ENCODE measurements at places on chromosomes 3 and 15. TPM values are rescaled to one million over a fixed set of nuclear protein-coding genes. Genes with fewer than 3 reads are reported as not detected.

Gene DGKG
- 10.9 TPM for total RNA-seq

Gene ZNF774
- 1.4 TPM for total RNA-seq

Gene LYZL4
- not detected for total RNA-seq

Gene FAM107A
- total RNA-seq = not detected

Gene MYL3
- not detected for total RNA-seq

Gene STRIT1
- not detected for total RNA-seq

Gene ERICH6
- not detected for total RNA-seq

Gene CEMIP
- 0.24 TPM for total RNA-seq

Gene ACTRT3
- total RNA-seq = 0.37 TPM

Gene CFAP100
- total RNA-seq = not detected

Gene GOLGA6L24
- total RNA-seq = not detected

Gene RASL12
- total RNA-seq = not detected

Gene SKOR1
- 0.32 TPM for total RNA-seq

DNA sequence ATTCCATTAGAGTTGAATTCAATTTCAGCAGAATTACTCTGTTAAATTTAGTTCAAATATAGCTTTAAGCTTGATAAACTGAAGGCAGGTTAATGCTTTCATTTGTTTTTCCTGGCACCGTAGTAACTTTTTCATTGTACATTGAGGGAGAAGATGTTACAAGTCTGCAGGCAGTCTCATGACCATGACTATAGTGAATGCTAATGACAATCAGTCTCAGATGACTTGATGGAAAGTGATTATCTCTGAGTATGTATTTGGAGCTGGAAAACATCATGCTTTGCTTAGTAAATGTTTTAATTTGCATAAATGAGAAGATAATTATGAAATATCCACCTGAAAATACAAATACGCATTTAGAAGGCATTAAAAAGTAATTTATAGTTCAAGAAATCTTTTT, 16.0 kb upstream of the RNF7 start:
- H3K27ac ChIP-seq = no peak overlapping the region
- no peaks in the 10 kb centered on the region for H3K4me1 ChIP-seq
- DNase-seq = no peak
- peaks cover 2% of the 10 kb centered on the region for H3K27me3 ChIP-seq
- no peaks in the 10 kb centered on the region for H3K36me3 ChIP-seq

DNA sequence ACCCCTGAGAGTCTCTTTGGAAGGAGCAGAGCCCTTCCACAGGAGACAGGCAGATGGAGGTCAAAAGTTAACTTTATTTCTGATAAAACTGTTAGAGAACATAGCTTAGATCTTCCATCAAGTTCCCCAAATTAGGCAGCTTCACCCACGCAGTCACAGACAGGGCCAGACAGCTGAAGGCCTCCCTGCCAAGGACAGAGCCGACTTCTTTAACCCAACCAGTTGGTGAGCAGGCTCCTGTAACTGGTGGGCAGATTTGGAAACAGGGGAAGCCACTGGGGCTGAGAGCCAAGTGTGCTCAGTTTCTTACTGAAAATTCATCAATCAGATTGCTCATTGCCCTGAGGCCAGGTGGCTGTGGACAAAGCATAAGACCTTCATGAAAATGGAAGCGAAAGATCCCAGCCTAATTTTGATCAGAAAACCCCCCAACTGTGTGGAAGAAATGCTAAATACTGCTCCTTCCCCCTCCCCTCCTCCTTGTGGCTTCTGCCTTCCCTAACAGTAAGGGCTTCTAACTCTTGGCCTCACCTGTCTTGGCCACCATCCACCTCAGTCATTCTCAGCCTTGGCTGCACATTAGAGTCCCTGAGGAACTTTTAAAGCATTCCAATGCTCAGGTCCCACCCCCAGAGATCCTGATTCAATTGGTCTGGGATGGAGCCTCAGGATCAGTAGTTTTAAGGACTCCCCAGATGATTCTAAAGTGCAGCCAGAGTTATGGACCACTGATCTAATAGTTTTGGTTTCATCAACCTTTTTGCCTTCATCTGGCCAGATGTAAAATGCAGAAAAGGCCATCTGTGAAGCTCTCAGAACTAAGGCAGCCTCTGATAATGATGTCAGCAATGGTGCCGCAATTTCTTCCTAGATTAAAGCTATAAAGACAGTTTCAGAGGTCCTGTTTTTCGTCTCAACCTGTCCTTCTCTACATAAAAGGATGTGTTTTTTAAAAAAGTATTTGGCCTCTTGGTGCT, 11.5 kb downstream of the CLRN1 start:
- no peak overlapping the region for H3K4me3 ChIP-seq
- H3K27ac ChIP-seq = no peak overlapping the region
- H3K36me3 ChIP-seq = no peaks in the 10 kb centered on the region

DNA sequence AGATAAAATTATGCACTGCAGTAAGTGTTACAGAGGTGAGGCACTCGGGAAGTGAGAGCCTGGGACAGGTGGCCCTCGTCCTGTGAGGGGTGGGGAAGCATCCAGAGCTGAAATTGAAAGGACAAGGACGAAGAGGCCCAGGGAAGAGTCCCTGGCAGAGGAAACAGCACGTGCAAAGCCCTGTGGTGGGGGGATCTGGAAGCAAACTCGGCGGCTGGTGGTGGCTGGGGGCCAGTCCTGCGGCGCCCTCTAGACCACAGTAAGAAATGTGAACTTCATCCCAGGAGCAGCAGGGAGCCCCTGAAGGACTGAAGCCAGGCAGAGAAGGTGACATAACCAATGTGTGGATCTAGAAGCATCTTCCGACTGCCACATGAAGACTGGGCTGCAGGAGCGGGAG, 42.8 kb downstream of the GRIP2 start:
- no peaks in the 10 kb centered on the region for H3K27me3 ChIP-seq
- H3K4me3 ChIP-seq = no peak overlapping the region
- H3K27ac ChIP-seq = no peak overlapping the region
- no peaks in the 10 kb centered on the region for H3K4me1 ChIP-seq

DNA sequence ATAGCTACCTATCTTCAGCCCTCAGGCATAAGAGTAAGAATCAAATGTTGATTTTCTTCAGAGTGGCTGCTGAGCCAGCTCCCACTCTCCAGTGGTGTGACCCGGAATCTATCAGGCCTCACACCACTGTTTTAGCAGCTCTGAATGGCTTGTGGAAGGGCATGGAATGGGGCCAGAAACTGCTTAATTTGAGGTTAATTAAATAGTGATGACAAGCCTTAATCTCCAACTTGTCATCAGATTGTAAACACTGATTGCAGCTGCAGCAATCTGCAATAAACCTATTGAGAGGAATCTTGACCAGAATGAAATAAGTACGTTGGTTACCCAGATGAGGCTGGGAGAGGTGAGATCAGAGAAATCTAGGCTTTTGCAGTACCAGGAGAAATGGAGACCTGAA, 317.4 kb downstream of the FHIT start:
- H3K27ac ChIP-seq = no peak overlapping the region
- no peak overlapping the region for H3K4me3 ChIP-seq
- no peaks in the 10 kb centered on the region for H3K36me3 ChIP-seq

DNA sequence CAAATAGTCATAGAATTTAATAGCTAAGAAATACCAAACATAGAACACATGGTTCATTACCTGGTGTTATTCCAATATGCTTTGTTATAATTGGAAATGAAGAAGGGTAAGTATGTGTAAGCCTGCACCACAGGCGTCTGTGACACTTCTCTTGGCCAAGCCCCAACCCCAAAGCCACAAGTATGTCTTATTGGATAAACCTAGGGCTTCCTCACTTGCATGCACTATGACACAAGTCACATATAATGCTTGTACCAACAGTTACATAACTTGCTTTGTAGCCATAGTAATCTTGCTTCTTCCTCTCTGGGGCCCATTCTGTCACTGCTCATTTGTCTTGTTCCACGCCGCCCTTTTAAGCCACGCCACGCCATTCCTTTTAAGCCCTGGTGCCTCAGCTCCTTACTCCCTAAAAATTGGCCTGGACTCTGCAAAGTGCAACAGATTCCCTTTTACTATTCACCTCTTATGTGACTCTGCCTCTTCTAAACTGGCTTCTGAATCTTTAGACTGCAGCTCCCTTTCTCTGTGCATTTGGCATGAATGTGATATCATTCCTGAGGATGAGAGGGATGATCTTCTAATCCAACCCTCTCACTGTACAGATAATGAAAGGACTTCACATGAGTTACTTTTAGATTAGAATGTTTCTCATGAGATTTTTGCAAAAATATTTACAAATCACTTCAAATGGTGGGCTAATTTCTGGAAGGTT, 48.1 kb upstream of the EPHA3 start:
- DNase-seq = no peak
- no peaks in the 10 kb centered on the region for H3K4me1 ChIP-seq
- no peaks in the 10 kb centered on the region for H3K27me3 ChIP-seq
- no peak overlapping the region for H3K27ac ChIP-seq

- no peaks in the 10 kb centered on the region for H3K36me3 ChIP-seq
- no peak overlapping the region for H3K4me3 ChIP-seq
- H3K27ac ChIP-seq = no peak overlapping the region
- DNase-seq = no peak
- H3K4me1 ChIP-seq = no peaks in the 10 kb centered on the region
These were observed 190.9 kb downstream of the ADAMTS9 start for GRCh38 chr3:64496786-64497490.

- peaks cover 13% of the 10 kb centered on the region for H3K36me3 ChIP-seq
- H3K27me3 ChIP-seq = no peaks in the 10 kb centered on the region
- H3K27ac ChIP-seq = no peak overlapping the region
- no peaks in the 10 kb centered on the region for H3K4me1 ChIP-seq
- no peak overlapping the region for H3K4me3 ChIP-seq
- DNase-seq = no peak
These were observed 11.4 kb downstream of the SACM1L start for GRCh38 chr3:45700570-45701073.

DNA sequence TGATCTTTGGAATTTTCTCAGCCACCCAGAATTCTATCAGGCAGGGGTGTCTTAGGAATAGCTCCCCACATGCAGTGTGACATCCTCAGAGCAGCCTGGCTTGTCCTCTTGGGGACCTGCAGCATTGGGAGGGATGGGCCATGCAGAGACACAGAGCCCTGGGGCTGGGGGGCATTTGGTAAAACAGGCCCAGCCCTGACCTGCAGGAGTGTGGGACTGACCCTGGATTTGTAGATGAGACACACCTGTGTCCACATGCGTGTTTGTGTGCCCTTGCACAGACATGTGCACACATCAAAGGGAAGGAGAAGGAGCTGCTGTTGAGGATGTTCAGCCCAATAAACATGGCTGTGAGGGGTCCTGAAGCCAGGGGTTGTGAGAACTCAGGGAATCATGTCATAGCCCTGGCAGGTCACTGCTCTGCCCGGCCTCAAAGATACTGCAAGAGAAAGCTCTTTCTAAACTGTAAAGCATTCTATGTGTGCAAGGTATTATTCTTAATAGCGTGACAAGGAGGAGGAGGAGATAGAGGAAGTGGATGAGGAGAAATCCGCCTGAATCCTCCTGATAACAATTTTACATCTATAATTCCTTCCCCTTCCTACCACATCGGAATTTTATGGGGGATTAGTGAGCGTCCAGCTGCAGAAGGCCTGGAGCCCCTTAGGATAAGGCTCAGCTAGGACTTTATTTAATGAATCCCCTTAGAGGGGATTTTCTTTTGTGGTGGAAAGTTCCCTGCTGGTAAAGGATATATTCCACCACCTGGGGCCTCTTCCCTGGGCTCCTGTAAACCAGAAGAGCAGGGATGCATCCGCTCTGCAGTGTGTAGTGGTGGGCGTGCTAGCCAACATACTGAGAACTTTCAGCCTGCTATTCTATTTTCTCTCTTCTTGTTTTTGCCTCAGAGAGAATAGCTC, 245.5 kb downstream of the EPHB1 start:
- no peaks in the 10 kb centered on the region for H3K27me3 ChIP-seq
- no peak overlapping the region for H3K27ac ChIP-seq
- DNase-seq = no peak
- no peaks in the 10 kb centered on the region for H3K4me1 ChIP-seq
- no peaks in the 10 kb centered on the region for H3K36me3 ChIP-seq

GRCh38 chr15:101733545-101733944, 9.3 kb upstream of the TARS3 start:
- H3K4me3 ChIP-seq = no peak overlapping the region
- DNase-seq = no peak
- H3K27ac ChIP-seq = no peak overlapping the region
- no peaks in the 10 kb centered on the region for H3K27me3 ChIP-seq
- no peaks in the 10 kb centered on the region for H3K4me1 ChIP-seq

DNA sequence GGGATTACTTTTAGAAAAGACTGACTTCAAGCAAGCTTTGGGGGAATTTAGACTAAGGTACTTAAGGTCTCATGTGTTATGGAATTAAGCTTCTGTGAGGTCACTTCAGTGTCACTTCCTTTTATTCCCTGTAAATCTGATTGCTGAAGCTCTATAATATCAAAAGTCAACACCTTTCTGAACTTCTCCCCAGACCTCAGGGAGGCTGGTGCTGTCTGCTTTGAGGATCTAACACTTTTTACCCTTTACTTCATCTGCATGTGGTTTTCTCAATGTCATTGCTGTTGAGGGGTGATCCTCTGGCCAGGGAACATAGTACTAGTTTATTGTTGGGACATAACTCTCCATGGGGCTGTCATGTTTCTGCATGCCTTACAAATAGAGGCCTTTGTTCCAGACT, 41.8 kb upstream of the RASGRF1 start:
- no peaks in the 10 kb centered on the region for H3K4me1 ChIP-seq
- no peak overlapping the region for H3K27ac ChIP-seq
- no peak overlapping the region for H3K4me3 ChIP-seq
- no peak for DNase-seq
- H3K36me3 ChIP-seq = no peaks in the 10 kb centered on the region

GRCh38 chr15:78341057-78341987, 1.2 kb downstream of the CRABP1 start:
- no peak overlapping the region for H3K4me3 ChIP-seq
- H3K27ac ChIP-seq = no peak overlapping the region
- peaks cover 32% of the 10 kb centered on the region for H3K27me3 ChIP-seq
- H3K4me1 ChIP-seq = peaks cover 7% of the 10 kb centered on the region
- H3K36me3 ChIP-seq = no peaks in the 10 kb centered on the region
- DNase-seq = no peak

DNA sequence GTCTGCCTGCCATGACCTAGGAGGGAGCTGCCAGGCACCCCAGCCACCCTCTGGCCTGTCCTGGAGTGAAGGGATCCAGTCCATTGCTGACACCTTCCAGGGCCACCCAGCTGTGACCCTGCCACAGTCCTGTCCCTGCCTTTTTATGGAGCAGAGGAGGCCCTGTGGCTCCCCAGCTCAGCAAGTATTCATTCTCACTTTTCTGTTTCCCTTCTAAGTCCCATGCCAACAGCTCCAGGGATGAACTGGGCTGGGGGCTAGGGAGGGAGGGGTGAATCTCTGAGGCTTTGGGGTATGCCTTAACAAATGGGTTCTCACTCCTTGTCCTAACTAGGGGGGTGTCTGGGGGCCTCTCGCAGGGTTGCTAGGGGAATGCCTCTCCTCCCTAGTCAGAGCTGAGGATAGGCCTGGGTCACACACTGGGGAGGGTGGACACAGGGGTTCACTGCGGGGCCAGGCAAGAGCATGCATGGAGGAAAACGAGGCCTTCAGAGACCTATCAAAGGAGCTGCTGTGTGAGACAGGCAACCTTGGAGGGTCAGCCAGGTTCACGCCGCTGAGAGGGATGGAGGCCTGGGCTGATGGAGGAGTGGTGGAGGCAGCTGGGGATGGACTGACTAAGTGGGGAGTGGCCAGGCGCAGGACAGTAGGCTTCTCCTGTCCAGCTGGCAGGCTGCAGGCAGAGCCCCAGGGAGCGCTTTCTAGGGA, 31.8 kb downstream of the EPHB3 start:
- H3K27ac ChIP-seq = no peak overlapping the region
- H3K4me1 ChIP-seq = no peaks in the 10 kb centered on the region
- H3K4me3 ChIP-seq = no peak overlapping the region
- H3K36me3 ChIP-seq = no peaks in the 10 kb centered on the region
- H3K27me3 ChIP-seq = peaks cover 3% of the 10 kb centered on the region

GRCh38 chr3:17730318-17730967, 12.0 kb downstream of the TBC1D5 start:
- DNase-seq = no peak
- peaks cover 6% of the 10 kb centered on the region for H3K36me3 ChIP-seq
- H3K27me3 ChIP-seq = no peaks in the 10 kb centered on the region
- H3K4me1 ChIP-seq = peaks cover 5% of the 10 kb centered on the region
- H3K27ac ChIP-seq = no peak overlapping the region
